ENCODE measurements at places on chromosomes 3 and 15. TPM values are rescaled to one million over a fixed set of nuclear protein-coding genes. Genes with fewer than 3 reads are reported as not detected.

- H3K36me3 ChIP-seq = no peaks in the 10 kb centered on the region
- no peaks in the 10 kb centered on the region for H3K4me1 ChIP-seq
- no peak overlapping the region for H3K27ac ChIP-seq
These were observed 31.3 kb downstream of the MUC20 start for GRCh38 chr3:195752066-195752465.

DNA sequence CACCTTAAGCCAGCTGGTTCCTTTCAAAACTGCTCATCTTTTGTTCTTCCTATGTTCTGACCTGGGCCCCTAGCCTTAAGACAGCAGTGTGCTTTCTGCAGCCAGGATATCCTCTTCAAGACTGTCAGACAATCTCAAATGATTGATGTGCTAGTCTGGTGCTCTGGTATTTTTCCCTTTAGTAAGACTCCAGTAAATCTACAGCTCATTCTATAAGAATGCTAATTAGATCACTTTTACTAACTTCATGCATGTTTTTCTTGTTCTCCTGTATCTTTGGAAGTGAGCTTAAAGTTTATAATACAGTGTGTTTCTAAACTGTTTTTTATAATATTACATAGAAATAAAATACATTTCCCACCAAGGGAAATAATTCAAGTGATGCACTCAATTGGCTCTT, 220.9 kb upstream of the NANOGP8 start:
- H3K4me1 ChIP-seq = peaks cover 2% of the 10 kb centered on the region
- no peaks in the 10 kb centered on the region for H3K36me3 ChIP-seq
- no peak for DNase-seq
- H3K27me3 ChIP-seq = no peaks in the 10 kb centered on the region
- peak overlapping the region; percentile 73 for H3K27ac ChIP-seq
- no peak overlapping the region for H3K4me3 ChIP-seq

GRCh38 chr15:40412095-40412759, 6.6 kb downstream of the IVD start:
- no peak overlapping the region for H3K4me3 ChIP-seq
- DNase-seq = no peak
- H3K27ac ChIP-seq = no peak overlapping the region
- no peaks in the 10 kb centered on the region for H3K27me3 ChIP-seq
- H3K4me1 ChIP-seq = no peaks in the 10 kb centered on the region
- peaks cover 81% of the 10 kb centered on the region for H3K36me3 ChIP-seq

- no peaks in the 10 kb centered on the region for H3K4me1 ChIP-seq
- H3K36me3 ChIP-seq = no peaks in the 10 kb centered on the region
- H3K27ac ChIP-seq = no peak overlapping the region
- H3K27me3 ChIP-seq = no peaks in the 10 kb centered on the region
These were observed 387.9 kb downstream of the GABRG3 start for GRCh38 chr15:27358751-27359434.

DNA sequence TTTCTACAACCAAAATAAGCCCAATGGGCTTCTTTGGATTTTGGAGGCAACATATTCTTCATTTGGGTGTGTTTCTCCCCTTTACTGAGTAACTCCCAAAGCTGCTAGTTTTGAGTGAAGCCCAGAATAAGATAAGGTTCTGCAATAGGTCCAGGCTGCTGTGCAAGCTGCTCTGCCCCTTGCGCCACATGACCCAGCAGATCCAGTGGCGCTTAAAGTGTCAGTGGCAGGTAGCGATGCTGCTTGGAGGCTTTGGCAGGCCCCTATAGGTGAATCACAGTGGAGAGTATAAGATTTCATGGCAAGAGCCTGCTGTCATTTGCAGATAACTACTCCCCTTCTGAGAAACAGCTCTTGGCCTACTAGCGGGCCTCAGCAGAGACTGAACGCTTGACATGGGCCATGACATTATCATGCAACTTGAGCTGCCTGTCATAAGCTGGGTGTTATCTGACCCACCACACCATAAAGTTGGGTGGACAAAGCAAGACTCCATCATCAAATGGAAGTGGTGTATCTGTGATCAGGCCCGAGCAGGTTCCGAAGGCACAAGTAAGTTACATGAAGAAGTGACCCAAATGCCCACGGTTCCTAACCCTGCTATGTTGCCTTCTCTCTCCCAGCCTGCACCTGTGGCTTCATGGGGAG, 88.4 kb upstream of the OXTR start:
- no peak for DNase-seq
- H3K36me3 ChIP-seq = no peaks in the 10 kb centered on the region
- no peak overlapping the region for H3K4me3 ChIP-seq
- no peaks in the 10 kb centered on the region for H3K4me1 ChIP-seq
- H3K27ac ChIP-seq = no peak overlapping the region

- no peaks in the 10 kb centered on the region for H3K4me1 ChIP-seq
- no peaks in the 10 kb centered on the region for H3K36me3 ChIP-seq
- H3K27ac ChIP-seq = no peak overlapping the region
- no peak overlapping the region for H3K4me3 ChIP-seq
These were observed 15.4 kb downstream of the APH1B start for GRCh38 chr15:63292771-63293170.

GRCh38 chr3:141385406-141386125, 17.3 kb downstream of the ZBTB38 start:
- no peak for DNase-seq
- H3K4me1 ChIP-seq = no peaks in the 10 kb centered on the region
- no peak overlapping the region for H3K4me3 ChIP-seq
- H3K27me3 ChIP-seq = no peaks in the 10 kb centered on the region
- no peaks in the 10 kb centered on the region for H3K36me3 ChIP-seq

DNA sequence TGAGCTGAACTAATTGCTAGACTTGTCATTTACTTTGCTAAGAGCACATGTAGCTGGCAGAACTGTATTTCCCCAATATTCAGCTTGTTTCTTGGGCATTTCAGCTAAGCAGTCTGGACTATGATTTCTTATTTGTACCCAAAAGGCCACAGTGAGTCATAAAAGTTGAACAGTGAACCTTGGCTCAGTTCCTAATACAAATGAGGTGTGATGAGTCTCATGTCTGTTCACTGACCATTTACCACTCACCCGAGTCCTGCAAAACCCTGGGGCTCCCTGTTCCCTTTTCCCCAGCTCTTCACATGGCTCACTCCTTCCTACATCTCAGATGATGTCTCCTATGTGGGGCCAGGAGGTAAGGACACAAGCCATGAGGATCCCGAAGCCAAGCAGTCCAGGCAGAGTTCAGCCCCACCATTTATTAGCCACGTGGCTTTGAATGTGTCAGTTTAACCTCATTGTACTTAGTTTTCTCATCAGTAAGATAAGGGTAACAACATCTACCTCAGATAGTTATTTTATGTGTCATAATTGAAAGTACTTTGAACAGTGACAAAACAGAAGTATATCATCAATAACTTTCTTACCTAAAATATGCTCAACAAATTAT, 239.3 kb downstream of the IL5RA start:
- no peaks in the 10 kb centered on the region for H3K36me3 ChIP-seq
- no peak for DNase-seq
- H3K27me3 ChIP-seq = no peaks in the 10 kb centered on the region

DNA sequence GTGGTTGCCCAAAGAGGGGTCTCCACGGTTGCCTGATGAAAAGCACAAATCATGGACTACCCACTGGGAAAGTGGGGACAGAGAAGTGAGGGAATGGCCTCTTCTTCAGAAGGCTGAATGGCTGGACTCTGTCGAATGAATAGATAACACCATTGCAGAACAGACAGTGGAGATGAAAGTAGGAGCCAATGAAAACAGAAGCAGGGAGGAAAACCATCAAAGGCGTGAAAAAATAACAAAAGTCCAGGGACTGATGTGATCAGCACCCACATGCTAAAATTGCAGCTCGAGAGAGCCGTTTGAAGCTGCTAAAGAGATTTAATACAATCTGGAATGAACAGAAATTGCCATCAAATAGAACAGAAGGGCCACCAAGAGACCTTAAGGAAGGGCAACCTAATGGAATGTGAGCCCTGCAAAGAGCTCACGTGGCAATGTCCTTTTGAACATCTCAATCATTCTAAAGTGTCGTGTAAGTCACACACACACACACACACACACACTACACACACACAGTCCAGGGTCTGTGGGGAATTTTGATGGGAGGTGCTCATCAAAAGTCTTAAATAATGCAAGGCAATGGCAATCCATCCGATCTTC, 130.9 kb upstream of the ICE2 start:
- H3K4me1 ChIP-seq = peaks cover 22% of the 10 kb centered on the region
- DNase-seq = no peak
- H3K4me3 ChIP-seq = no peak overlapping the region
- H3K27ac ChIP-seq = no peak overlapping the region
- H3K36me3 ChIP-seq = no peaks in the 10 kb centered on the region

DNA sequence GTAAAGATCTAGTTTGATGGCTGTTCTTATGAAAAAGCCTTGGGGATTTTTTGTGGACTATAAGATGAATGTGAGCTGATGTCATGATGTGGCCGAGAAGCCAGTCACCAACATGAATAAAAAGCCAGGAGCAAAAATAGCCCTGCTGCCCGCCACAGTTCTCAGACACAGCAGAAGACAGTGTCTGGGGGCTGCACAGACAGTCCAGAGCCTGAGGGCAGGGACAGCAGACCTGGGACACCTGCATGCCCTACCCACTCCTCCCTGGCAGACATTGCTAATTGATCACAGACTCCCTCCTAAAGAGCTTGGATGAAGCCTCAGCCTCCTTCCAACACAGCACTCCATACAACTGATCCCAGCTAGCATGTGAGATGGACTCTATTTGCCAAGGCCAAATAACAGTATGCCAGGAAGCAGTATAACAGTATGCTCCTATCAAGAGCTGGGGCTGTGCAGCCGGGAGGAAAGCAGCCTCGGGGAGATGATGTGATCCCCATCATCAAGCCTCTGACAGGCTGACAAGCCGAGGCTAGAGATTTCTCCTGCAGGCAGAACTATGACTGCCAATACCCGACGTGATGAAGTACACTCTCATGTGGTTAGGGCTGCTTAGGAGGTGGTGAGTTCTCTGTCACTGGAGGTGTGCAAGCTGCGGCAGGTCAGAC, 105.4 kb upstream of the RPL32 start:
- peaks cover 4% of the 10 kb centered on the region for H3K4me1 ChIP-seq
- H3K4me3 ChIP-seq = no peak overlapping the region
- H3K36me3 ChIP-seq = no peaks in the 10 kb centered on the region
- DNase-seq = no peak

DNA sequence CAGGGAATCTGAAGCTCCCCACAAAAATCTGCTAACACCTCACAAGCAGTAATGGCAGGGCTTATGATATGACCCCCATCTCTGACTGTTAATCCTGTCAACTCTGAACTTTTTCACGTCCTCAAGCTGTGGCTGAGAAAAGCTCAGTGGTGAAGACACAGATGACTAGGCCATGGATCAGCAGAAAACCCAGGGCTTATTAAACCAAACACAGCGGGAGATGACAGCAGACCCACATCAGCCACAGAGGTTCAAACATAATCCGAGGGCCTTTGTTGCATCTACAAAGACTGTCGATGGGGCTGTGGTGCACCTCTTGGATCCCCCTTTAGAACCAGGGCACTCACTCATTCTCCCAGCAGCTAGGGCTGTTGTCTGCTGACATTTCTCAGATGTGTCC, 50.4 kb downstream of the GLB1 start:
- no peak for DNase-seq
- no peaks in the 10 kb centered on the region for H3K27me3 ChIP-seq
- H3K36me3 ChIP-seq = peaks cover 46% of the 10 kb centered on the region
- H3K4me3 ChIP-seq = no peak overlapping the region
- H3K27ac ChIP-seq = no peak overlapping the region

- H3K36me3 ChIP-seq = no peaks in the 10 kb centered on the region
- no peak overlapping the region for H3K27ac ChIP-seq
- no peak overlapping the region for H3K4me3 ChIP-seq
- no peaks in the 10 kb centered on the region for H3K4me1 ChIP-seq
- H3K27me3 ChIP-seq = no peaks in the 10 kb centered on the region
- DNase-seq = no peak
These were observed 26.9 kb downstream of the PRR20G start for GRCh38 chr3:127260826-127261555.

DNA sequence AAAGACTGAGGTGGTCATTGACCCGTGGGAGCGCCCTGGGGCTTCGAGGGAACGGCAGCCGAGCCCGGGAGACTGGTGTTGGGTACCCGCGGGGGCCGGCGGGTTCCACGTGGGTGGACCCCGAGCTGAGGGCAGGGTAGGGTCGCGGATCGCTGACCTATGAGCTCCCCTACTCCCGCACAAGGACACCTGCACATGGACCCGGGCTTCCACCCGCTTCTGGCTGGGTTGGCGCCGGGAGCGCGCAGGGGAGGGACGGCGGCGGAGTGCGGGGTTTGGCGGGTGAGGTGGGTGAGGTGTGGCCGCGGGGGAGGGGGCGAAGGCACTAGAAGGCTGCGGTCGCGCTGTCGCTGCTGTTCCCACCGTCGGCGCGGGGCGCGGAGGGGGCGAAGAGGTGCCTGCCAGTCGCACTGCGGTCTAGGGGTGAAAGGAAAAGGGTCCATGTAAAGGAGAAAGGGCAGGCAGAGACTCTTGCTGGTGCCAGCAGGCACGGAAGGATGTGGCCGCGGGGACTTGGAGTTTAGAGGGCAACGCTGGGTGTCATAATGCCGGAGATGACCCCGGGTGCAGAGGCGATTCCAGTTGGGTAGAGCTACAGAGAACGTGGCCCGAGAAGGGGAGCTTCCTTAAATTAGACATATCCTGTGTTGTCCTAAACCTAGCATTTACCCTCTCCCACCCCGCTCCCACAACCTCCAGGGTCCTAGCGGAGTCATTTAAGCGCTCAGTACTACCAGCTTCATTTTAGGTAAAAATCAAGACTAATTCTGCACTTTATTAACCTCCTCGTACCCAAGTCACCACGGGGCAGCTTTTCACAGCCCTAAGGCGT, 245.9 kb upstream of the TOPAZ1 start:
- no peaks in the 10 kb centered on the region for H3K36me3 ChIP-seq
- peaks cover 89% of the 10 kb centered on the region for H3K27me3 ChIP-seq
- H3K4me1 ChIP-seq = no peaks in the 10 kb centered on the region
- peak; percentile 76 for DNase-seq

- H3K4me3 ChIP-seq = peak overlapping the region; percentile 47
- no peak overlapping the region for H3K27ac ChIP-seq
- DNase-seq = no peak
These were observed 179.6 kb downstream of the OR4M2 start for GRCh38 chr15:22259881-22260421.

- DNase-seq = no peak
- no peaks in the 10 kb centered on the region for H3K36me3 ChIP-seq
- H3K27ac ChIP-seq = no peak overlapping the region
- H3K4me1 ChIP-seq = no peaks in the 10 kb centered on the region
- H3K4me3 ChIP-seq = no peak overlapping the region
- no peaks in the 10 kb centered on the region for H3K27me3 ChIP-seq
These were observed 100.6 kb downstream of the IL1RAP start for GRCh38 chr3:190614226-190615059.

DNA sequence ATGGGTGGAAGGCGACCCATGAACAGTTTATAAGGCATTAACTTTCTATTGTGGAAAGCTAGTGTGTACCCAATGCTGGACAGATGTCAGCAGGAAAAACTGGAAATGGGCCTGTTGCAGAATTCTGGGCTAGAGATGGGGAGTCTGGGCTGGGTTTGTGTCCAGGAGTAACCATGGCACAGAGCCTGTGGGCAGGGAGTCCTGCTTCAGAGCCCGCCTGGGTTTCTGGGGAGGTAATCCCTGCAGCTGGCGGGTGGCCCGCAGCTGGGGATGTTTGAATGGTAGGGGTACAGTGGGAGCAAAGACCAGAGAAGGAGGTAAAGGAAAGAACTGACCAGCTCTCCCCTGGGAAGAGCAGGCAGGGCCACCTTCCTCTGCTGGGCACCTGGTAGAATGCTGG, 25.7 kb downstream of the ACAA1 start:
- H3K36me3 ChIP-seq = no peaks in the 10 kb centered on the region
- DNase-seq = no peak
- no peaks in the 10 kb centered on the region for H3K4me1 ChIP-seq

PTX3 gene
- 2.5 TPM for total RNA-seq

FAM162A gene
- 61.7 TPM for total RNA-seq

TGM5 gene
- total RNA-seq = not detected

GOLGA6D gene
- 0.14 TPM for total RNA-seq

FMN1 gene
- 0.36 TPM for total RNA-seq
